ENCODE measurements at places on chromosomes 5 and 9. TPM values are rescaled to one million over a fixed set of nuclear protein-coding genes. Genes with fewer than 3 reads are reported as not detected.

DNA sequence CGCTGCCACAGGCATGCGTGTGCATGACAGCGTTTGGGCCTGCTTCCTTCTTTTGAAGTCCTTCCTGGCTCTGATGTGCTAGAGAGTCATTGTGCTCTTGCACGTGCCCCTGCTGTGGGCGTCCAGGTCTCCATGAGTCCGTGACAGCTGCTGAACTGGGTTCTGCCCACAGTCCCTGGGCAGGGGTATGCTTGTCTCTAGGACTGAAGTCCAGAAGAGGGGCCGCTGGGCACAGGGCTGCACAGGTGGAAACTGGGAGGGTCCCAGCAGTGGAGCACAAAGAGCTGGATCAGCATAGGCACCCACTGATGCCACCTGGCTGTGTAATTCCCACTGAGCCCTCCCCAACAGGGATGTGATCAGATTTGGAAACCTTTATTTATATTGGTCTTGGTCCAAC lies 169.4 kb downstream of the IRX2 start:
- H3K4me1 ChIP-seq = no peaks in the 10 kb centered on the region
- no peak overlapping the region for H3K27ac ChIP-seq
- H3K27me3 ChIP-seq = peaks cover 60% of the 10 kb centered on the region
- H3K4me3 ChIP-seq = no peak overlapping the region

DNA sequence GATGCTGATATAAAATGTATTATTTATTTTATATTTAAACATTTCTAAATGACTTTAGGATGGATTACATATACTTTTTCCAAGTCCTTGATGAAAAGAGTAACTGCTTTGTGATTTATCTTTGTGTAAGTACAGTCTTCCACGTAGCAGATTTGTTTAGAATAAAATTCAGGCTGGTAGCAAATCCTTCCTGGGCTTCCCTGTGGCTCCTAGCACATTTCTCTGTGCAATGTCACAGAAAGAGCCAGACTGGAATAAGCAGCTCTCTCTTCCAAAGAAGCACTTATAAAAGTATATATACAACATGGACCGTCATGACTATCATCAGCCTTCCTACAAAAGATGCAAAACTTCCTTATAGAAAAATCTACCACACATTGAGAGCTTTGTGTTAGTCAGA lies 388.6 kb downstream of the ACTL7B start:
- H3K27ac ChIP-seq = no peak overlapping the region
- peaks cover 12% of the 10 kb centered on the region for H3K4me1 ChIP-seq
- DNase-seq = no peak
- no peak overlapping the region for H3K4me3 ChIP-seq
- no peaks in the 10 kb centered on the region for H3K36me3 ChIP-seq

- H3K27ac ChIP-seq = no peak overlapping the region
- H3K4me3 ChIP-seq = no peak overlapping the region
- H3K4me1 ChIP-seq = no peaks in the 10 kb centered on the region
- no peaks in the 10 kb centered on the region for H3K36me3 ChIP-seq
- DNase-seq = no peak
These were observed 1522.9 kb upstream of the WWC1 start for GRCh38 chr5:166768536-166768935.

- H3K36me3 ChIP-seq = peaks cover 11% of the 10 kb centered on the region
- H3K27ac ChIP-seq = no peak overlapping the region
- no peak overlapping the region for H3K4me3 ChIP-seq
- DNase-seq = no peak
These were observed 172.2 kb downstream of the CDC42SE2 start for GRCh38 chr5:131436081-131436480.

- no peak overlapping the region for H3K4me3 ChIP-seq
- no peaks in the 10 kb centered on the region for H3K36me3 ChIP-seq
- no peaks in the 10 kb centered on the region for H3K4me1 ChIP-seq
- H3K27ac ChIP-seq = no peak overlapping the region
- H3K27me3 ChIP-seq = no peaks in the 10 kb centered on the region
These were observed 458.4 kb downstream of the KDM4C start for GRCh38 chr9:7216004-7216841.

The NR4A3 gene
- total RNA-seq = not detected

GRCh38 chr5:72658761-72659540 lies 151.7 kb upstream of the ZNF366 start:
- peaks cover 19% of the 10 kb centered on the region for H3K4me1 ChIP-seq
- DNase-seq = no peak
- no peaks in the 10 kb centered on the region for H3K27me3 ChIP-seq
- no peak overlapping the region for H3K4me3 ChIP-seq

The KCNT1 gene
- not detected for total RNA-seq

GRCh38 chr9:34505370-34506120 lies 17.2 kb downstream of the ENHO start:
- no peaks in the 10 kb centered on the region for H3K4me1 ChIP-seq
- H3K36me3 ChIP-seq = no peaks in the 10 kb centered on the region

GRCh38 chr5:148998174-148998797 lies 64.6 kb downstream of the SH3TC2 start:
- peaks cover 46% of the 10 kb centered on the region for H3K4me1 ChIP-seq
- peak; percentile 46 for DNase-seq
- H3K4me3 ChIP-seq = no peak overlapping the region
- no peaks in the 10 kb centered on the region for H3K36me3 ChIP-seq

DNA sequence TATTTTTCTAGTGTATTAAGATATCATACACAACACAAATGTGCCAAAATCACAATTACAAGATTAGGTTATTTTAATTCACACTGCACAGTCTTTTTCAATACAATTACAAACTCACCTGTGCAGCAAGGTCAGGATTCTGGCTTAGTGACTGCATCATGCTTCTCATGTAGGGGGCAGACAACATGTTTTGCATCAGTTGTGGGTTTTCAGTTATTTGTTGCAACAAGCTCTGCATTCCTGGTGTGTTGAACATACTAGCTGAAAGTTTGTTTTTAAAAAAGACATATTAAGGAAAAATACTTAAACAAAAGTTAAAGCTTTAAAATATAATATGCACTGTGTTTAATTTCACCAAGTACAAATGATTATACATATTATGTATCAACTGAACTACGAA lies 38.7 kb downstream of the UBQLN1 start:
- no peak overlapping the region for H3K27ac ChIP-seq
- no peak overlapping the region for H3K4me3 ChIP-seq
- peaks cover 36% of the 10 kb centered on the region for H3K36me3 ChIP-seq
- H3K27me3 ChIP-seq = no peaks in the 10 kb centered on the region

The ROPN1L gene
- 7.1 TPM for total RNA-seq

GRCh38 chr9:129910628-129911567 lies 75.6 kb downstream of the USP20 start:
- H3K36me3 ChIP-seq = 0 out of 2 replicates have a peak, but pooled peaks cover 5% of the 10 kb centered on the region
- no peak overlapping the region for H3K4me3 ChIP-seq
- H3K27me3 ChIP-seq = no peaks in the 10 kb centered on the region
- H3K4me1 ChIP-seq = peaks cover 29% of the 10 kb centered on the region
- DNase-seq = peak; percentile 74
- H3K27ac ChIP-seq = peak overlapping the region; percentile 93

The FGF1 gene
- total RNA-seq = 0.44 TPM

Data from PC-9 (cell line).